ENCODE measurements at places on chromosomes 2 and 18. TPM values are rescaled to one million over a fixed set of nuclear protein-coding genes. Genes with fewer than 3 reads are reported as not detected.

The CCDC74A gene
- 41.9 TPM for total RNA-seq

The CPO gene
- not detected for total RNA-seq

The CNTNAP5 gene
- not detected for total RNA-seq

The SERPINB11 gene
- total RNA-seq, result not detected

The SP110 gene
- total RNA-seq, result 13.5 TPM
